ENCODE measurements at places on chromosomes 3 and 15.

- DNase-seq: no peak
Measured at GRCh38 chr15:81809543-81809942, 236.3 kb downstream of the MEX3B start.

GRCh38 chr3:148772361-148772760 is 55.2 kb upstream of the CPB1 start:
- no peak for DNase-seq

- no peak for DNase-seq
Measured at GRCh38 chr3:46209053-46209452, 940 bp upstream of the CCR1 start.

DNA sequence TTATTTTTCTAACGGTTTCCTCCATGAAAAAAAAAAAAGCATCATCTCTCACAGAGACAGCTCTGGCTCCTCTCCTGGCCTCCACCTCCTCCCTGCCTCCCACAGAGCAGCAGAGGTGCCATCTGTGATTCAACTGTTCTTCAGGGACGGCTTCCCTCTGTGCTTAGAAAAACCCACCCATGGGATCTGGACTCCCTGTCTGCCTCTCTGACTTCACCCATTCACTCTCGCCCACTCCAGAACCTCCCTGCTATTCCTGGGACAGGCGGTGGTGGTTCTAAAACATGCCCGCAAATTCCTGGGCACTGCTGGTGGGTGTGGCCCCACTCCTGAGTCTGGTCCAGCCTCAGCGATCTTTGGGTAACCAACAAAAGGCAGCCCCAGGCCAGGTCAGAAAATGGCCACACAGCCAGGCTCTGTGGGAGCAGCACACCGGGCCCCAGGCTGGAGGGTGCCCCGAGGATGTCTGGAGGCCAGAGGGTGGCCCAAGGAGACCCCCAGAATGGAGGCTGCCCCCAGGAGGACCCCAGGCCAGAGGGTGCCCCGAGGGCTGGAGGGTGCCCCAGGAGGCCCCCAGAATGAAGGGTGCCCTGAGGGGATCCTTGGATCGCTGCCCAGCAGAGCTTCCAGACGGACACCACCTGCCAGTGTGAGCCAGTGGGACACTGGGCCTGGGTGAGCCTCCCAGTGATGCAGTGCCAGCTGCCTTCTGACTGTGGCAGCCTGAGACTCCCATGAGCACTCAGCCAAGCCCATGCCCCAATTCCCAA is 2.6 kb upstream of the CHST13 start:
- no peak for DNase-seq

- DNase-seq: no peak
Measured at GRCh38 chr3:31244929-31245817, 287.6 kb upstream of the STT3B start.

DNA sequence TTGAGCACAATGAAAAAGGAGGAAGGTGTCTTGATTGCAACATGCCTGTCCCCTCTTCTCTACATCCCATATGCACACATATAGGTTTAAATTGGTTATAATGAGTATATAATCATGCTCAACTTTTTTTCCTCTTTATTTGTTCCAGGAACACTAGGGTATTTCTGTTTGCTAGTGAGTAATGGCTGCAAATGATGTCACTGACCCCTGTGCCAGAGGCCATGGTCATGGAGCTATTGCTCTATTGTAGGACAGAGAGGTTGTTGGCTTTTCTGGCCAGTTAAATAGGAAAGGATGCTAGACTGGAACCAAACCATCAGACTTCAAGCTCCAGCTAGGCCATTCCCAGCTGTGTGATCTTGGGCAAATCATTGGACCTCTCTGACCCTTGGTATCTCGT is 9.6 kb downstream of the ARHGEF3 start:
- DNase-seq: no peak

- no peak for DNase-seq
Measured at GRCh38 chr3:79257791-79258190, 510.0 kb downstream of the ROBO1 start.

DNA sequence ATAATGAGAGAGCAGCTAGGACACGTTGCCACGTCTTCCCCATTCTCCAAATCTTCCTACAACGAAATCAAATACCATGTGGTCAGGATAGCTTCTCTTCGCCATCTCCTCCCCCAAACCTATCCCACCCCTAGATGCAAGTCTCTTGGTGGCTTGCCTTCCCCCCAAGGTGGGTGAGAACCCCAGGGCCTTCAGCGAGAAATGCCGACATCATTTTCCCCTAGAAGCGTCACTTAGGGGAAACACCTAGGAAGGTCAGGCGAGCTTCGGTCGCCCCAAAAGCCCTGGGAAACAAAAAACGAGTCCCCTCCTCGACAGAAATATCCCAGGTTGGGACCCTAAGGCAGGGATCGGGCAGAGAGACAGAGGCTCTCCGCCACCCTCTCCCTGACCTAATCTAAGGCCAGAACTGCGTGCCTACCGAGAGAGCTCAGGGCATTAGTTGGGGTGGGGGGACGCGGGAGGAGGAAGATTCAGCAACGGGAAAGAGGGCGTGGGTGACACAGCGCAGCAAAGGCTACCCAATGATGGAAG is 502 bp downstream of the DPH3 start:
- DNase-seq: no peak

- no peak for DNase-seq
Measured at GRCh38 chr3:107208100-107208499, 169.1 kb upstream of the CCDC54 start.

- DNase-seq: peak; percentile 61
Measured at GRCh38 chr15:41115652-41116115, 396 bp downstream of the INO80 start.

GRCh38 chr3:88535563-88535962 is 385.8 kb downstream of the C3orf38 start:
- no peak for DNase-seq

DNA sequence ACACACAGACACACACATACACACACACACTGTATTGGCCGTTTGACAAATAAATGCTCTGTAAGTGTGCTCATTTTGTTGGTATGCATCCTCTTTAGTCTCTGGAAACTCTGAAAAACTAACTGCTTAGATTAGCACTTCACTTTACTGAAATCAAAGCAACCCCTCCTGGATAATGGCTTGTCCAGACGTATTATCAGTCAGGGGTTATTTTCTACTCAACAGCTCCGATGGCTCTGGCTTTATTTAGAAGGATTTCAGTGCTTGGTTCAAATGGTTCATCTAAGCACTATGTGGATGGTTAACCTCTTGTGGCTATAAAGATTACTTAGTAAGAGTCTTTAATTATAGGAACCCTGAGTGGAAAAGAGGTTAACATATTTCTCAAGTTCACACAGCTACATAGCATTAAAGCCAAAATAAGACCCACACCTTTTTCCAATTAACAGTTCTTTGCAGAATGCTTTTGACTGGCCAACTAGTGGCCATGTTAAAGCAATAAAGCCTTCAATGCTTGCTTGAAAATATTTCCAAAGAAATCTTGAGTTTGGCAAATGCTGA is 516.1 kb upstream of the NAALADL2 start:
- no peak for DNase-seq

GRCh38 chr3:144868506-144868905 is 896.9 kb downstream of the DIPK2A start:
- no peak for DNase-seq

DNA sequence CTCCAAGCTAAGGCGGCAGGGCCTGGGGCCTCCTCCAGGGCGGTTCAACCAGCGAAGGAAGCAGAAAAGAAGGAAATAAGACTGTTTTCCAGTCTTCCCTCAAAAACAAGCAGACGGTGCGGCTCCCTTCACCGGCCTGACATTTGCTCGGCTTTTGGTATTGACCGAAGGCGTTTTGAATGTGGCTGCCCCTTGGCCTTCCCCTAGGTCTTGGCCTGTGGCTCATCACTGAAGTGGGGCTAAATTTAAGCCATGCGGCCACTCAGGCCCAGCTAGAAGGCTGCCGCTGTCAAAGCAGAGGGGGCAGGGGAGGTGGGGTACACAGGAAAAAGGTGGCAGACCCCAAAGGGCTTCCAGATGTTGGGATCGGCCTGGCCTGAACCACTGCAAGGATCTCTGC is 86.2 kb downstream of the SRGAP3 start:
- DNase-seq: no peak

- no peak for DNase-seq
Measured at GRCh38 chr3:11555881-11556633, 87.7 kb downstream of the VGLL4 start.

GRCh38 chr15:23763021-23763420 is 75.9 kb upstream of the NDN start:
- no peak for DNase-seq

- no peak for DNase-seq
Measured at GRCh38 chr3:97872525-97873042, 50.8 kb downstream of the CRYBG3 start.

DNA sequence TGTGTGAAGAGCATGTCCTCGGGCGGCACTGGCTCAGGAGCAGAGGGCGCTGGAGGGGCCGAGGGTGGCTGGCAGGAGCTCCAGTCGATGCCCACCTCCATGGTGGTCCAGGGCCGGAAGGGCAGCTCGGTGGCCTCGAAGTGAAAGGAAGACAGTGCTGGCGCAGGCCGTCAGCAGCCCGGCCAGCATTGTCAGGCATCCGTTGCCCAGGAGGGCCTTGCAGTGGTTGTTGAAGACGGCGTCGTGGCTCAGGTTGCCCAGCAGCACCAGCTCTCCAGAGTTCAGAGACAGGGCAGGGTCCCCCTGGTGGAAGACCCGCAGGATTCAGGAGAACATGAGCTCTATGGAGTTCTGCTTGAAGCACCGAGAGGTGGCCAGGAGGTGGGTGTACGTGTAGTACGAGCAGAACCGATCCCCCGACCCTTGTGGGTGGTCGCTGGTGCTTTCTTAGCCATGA is 16.5 kb upstream of the SIAH2 start:
- no peak for DNase-seq

DNA sequence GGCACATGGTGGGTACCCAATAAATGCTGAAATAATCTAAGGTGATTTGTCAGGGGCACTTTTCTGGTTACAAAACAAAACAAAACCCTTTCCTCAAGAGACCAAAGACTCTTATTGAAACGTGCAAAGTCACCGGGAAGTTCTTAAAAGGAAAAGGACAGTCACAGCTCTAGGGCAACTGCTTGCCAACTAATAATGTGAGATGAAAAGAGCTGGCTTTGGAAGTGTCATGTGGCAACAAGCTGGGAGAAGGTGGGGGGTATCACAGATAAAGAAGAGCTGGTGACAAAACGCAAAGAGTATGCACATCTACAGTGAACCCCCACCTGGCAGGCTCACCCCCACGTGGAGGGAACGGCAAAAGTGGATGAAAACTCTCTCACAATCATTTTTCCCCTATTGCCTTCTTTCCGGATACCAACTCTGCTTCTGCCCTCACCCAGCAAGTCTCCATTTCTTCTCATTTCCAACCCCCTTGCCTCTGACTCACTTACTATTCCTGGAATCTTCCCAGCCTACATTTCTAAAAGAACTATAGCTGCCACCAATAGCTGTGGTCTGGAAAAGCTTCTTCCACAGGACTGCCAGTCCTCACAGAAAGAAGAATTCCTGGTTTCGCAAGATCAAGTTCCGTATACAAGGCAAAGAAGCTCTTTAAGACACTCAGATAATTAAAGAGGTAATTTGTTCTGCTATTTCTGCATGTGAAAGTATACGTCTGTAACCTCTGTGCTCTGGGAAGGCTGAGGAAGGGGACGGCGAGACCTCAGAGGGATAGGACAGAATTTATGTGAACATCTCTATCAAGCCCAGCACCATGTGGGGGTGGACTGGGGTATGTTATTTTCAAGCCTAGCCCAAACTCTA is 21.8 kb upstream of the ANPEP start:
- no peak for DNase-seq

GRCh38 chr3:194602669-194603171 is 30.5 kb downstream of the TMEM44 start:
- DNase-seq: no peak

GRCh38 chr3:107988460-107989175 is 102.2 kb downstream of the CD47 start:
- no peak for DNase-seq

- no peak for DNase-seq
Measured at GRCh38 chr3:135145581-135145980, 350.5 kb downstream of the EPHB1 start.

DNA sequence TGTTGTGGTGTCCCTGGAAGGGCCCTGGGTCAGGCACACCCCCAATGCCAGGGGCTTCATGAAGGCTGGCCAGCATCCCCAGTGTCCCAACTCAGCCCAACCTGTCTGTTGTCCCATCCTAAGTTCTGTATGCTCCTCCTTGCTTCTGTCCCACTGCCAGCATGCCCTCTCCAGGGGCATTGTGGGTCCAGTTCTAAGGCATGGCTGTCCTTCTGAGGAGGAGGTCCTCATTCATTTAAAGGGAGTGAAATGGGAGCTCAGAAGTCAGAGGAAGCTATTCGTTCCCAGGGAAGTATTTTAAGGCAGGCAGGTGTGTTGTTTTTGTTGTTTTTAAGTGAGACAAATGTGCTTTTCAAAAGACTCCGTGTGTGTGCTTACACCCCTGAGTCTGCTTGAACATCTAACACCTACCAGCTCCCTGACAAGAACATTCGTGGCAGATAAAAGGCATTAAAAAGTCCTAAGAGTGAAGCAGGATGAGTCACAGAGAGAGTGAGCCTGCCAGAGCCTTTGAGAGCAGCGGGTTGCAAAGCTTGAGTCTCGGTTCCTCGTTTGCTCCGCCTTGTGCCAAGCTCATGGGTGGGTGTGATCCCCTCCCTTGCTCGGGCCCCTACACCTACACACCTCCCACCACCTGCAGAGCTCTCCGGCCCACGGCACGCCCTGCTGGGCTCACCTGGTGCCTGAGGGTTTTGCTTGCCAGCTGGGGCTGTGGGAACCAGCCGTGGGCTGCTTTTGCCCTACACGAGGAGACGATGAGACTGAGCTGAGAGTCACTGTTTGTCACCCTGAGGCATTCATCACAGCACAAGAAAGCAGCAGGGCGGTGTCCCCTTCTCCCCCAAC is 183.4 kb upstream of the TOPAZ1 start:
- DNase-seq: peak; percentile 54

- DNase-seq: no peak
Measured at GRCh38 chr15:77168141-77168540, 97.2 kb upstream of the TSPAN3 start.

- DNase-seq: no peak
Measured at GRCh38 chr15:66042624-66043023, 173.3 kb downstream of the RAB11A start.

- no peak for DNase-seq
Measured at GRCh38 chr15:72579814-72580213, 74.7 kb upstream of the GOLGA6B start.

DNA sequence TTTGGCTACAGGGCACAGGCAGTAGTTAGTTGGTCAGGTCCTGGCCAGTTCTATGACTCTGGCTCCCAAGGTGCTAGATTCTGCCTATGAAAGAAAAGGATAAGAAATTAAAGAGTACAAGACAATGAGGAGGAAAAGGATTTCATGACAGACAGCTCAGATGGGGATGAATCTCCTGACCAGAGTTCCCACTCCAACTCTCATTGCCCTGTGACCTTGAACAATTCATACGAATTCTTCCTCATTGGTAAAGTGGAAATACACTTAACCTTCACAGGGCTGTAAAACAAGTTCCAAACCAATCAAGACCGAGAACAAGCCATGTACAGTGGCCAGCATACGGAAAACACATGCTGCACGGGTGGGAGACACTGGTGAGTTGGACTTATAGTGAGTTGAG is 23.7 kb downstream of the CLEC3B start:
- DNase-seq: no peak

All from activated naive CD4-positive, alpha-beta T cell (primary cell).